ENCODE measurements at places on chromosomes 7 and 10.

- no peak for DNase-seq
Measured at GRCh38 chr7:122535086-122535485, 163.8 kb downstream of the RNF133 start.

GRCh38 chr10:63841761-63842160, 320.6 kb downstream of the REEP3 start:
- DNase-seq = no peak

DNA sequence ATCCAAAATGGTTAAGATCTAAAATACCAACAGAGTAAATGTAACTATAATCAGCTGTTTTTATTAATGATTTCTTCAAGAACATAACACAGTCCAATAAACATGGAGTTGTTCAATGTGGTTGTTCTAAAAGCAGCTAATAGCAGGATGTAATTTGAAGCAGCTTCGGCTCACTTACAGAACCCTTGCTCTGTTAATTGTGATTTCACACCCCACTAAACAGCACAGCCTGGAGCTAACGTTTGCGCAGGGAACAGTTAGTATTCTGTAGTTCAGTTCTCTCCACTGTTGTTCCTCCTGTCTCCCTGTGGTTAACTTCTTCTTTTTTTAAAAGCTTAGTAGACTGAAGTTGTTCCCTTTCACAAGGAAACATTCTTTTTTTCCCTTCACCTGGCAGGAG, 104.0 kb downstream of the GRM3 start:
- DNase-seq = no peak

DNA sequence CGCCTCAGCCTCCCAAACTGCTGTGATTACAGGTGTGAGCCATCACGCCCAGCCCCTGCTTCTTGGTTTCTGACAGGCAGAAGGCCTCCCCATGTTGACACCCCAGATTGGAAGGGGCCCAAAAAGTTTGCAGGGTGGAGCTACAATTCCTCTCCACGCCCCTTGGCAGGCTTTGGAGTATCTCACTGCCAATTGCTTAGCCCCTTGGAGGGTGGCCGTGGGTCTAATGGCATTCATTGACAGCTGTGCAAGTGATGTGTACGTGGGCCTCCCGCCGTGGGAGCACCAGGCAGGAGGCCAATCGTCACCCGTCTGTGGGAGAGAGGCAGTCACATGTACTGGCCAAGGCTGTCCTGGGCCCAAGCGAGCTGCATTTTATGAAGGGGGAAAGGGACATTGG, 73.7 kb upstream of the PPIF start:
- no peak for DNase-seq

- DNase-seq = no peak
Measured at GRCh38 chr7:132739271-132739955, 163.1 kb upstream of the PLXNA4 start.

DNA sequence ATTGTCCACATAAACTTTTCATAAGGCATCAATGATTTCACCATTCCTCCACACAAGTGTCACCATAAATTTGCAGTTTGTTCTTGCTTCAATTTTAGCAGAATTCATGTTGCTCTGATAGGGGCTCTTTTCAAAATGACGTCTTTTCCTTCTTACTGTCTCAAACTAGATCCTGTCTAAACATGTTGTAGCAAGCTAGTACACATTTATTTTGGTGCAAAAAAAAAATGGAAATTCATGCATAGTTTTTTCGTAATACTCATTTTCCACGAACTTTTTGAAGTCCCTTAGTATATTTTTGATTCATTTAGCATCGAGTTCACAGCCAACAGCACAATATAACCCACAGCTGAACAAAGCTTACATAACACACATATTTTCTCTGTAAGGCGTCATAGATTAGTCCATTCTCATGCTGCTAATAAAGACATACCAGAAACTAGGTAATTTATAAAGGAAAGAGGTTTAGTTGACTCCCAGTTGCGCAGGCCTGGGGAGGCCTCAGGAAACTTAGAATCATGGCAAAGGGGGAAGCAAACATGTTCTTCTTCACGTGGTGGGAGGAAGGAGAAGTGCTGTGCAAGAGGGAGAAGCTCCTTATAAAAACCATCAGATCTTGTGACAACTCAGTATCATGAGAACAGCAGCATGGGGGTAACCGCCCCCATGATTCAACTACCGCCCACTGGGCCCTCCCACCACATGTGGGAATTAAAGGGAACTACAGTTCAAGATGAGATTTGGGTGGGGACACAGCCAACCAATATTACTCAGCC, 301.5 kb downstream of the CCDC3 start:
- no peak for DNase-seq

DNA sequence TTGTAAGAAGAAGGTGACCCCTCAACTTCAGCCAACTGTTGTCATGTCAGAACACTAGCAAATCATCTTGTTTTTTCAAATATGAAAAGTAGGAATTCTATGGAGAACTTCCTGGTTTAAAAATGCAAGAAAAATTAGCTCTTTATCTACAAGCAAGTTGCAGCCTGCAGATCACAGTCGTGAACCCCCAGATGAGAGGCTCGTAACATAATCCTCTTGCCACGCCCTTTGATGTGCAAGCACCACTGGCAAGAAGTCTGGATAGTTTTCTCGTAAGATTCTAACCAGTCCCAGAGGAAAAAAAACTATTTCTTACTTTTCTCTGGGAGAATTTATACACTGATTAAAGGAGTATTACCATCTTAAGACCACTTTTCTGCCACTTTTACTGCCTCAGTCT, 132.3 kb downstream of the DPY19L1 start:
- no peak for DNase-seq

- DNase-seq = no peak
Measured at GRCh38 chr10:110040767-110041478, 33.1 kb downstream of the ADD3 start.
